Activated CD4-positive, alpha-beta T cell treated with anti-CD3 and anti-CD28 coated beads, Interleukin-2, amount 50 U/mL, for 16 hours (primary cell): ENCODE measurements at places on chromosomes 11 and 22.

GRCh38 chr11:106091480-106092123 lies 14.1 kb downstream of the AASDHPPT start:
- DNase-seq: peak; percentile 80

GRCh38 chr11:40975076-40975475 lies 484.4 kb downstream of the LRRC4C start:
- DNase-seq: no peak

DNA sequence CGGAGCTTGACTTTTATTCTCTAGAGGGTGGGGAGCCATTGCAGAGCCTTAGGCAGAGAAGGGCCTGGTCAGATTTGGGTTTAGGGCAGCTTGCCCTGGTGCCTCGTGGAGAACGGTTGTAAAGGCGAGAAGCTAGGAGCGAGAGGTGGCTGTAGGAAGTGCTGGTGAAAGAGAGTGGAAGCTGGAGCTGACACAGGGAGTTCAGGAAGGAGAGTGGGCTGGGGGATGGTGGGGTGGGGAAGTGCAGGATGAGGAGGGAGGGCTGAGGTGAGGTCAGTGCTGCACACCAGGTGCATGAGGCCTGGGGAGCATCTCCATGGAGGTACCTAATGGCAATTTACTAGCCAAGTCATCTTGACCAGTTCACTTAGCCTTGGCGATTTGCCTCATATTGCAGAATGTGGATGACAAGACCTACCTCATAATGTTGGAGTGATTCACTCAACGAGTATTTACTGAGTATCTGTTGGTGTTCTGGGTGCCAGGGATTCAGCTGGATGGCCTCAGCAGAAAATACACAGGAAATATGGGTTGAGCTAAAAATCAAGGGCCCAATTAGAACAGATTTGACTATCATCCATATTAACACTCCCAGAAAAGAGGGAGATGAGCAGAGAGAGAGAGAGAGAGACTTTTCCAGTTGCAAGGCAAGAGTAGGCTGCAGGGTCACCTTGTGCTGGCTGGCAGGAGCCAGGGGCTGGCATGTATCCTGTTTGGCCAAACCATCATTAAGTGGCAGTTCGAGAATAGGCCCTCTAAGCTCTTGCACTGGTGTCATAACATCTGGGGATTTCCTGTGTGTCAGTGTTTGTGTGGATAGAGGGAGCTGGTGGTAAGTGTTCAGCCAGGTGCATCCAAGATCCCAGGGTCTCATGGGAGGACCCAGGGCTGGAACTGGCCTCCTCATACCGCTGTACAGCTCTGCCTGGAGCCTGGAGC lies 44.4 kb upstream of the CLDN5 start:
- DNase-seq: no peak

DNA sequence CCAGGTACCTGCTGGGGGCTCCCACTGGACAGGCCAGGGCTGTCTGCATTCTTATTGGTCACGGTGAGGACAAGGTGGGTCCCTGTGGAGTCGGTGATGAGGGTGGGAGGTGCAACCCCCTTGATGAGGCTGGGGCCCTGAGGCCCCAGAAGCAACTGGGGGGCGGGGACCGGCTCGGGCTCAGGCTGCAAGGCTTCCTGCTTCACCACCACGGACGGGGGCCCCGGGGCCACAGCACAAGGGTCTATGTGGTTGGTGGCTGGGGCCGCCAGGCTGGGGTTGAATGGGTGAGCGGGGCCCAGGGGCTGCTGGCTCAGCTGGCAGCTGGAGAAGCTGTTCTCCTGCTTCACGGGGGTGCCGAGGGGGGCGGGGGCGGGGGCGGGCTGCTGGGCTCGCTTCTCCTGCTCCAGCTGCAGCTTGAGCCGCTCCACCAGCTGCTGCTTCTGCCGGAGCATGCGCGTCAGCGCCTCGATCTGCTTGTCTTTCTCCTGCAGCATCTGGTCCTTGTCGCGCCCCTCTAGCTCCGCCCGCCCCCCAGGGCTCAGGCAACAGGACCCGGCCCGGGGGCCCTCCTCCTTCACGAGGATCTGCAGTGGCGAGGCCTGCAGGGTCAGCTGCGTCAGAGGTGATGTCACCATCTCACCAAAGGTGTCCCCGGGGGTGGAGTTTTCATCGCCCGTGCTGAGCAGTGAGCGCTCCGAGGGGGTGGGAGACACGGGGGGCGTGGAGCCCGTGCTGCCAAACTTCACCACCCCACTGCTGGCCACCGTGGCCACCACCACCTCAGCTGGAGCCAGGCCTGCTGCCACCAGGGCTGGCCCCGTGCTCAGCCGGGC lies 48.2 kb downstream of the SGSM3 start:
- no peak for DNase-seq

GRCh38 chr11:114977651-114978050 lies 299.3 kb downstream of the NXPE2 start:
- no peak for DNase-seq

- no peak for DNase-seq
These were observed 36.4 kb downstream of the ZNF215 start for GRCh38 chr11:6962673-6963072.

GRCh38 chr11:107853070-107853469 lies 5.5 kb downstream of the SLC35F2 start:
- no peak for DNase-seq

- DNase-seq: peak; percentile 6
These were observed 36.6 kb downstream of the SC5D start for GRCh38 chr11:121328967-121329679.

GRCh38 chr22:39363751-39364515 lies 14.1 kb downstream of the SYNGR1 start:
- DNase-seq: no peak
